ENCODE measurements at places on chromosomes 13 and 19.

- no peak for DNase-seq
Measured at GRCh38 chr19:54281007-54281728, at the start of gene LILRB2. Gene LILRB2, minus strand, starts transcription at chr19:54281110. Its CDS starts 614 bp downstream, at chr19:54280496.

- no peak for DNase-seq
Measured at GRCh38 chr13:77699059-77699680, 1.7 kb downstream of the SLAIN1 start.

- DNase-seq: no peak
Measured at GRCh38 chr13:47310401-47310800, 413.5 kb upstream of the HTR2A start.

DNA sequence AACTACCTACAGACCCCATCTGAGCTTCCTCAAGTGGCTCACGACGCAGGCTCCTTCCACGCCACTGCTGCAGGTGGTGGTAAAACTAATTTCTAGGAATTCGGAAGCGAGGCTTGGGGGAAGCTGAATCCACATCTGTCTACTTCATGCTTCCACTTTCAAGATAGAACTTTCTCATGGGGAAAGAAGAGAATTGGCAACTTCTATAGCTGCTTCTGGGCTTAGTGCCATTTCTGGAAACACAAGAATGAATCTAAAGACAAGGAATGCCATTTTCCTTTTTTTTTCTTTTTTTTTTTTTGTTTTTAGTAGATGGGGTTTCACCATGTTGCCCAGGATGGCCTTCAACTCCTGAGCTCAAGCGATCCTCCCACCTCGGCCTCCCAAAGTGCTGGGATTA, 2.8 kb upstream of the NLRP12 start:
- no peak for DNase-seq

DNA sequence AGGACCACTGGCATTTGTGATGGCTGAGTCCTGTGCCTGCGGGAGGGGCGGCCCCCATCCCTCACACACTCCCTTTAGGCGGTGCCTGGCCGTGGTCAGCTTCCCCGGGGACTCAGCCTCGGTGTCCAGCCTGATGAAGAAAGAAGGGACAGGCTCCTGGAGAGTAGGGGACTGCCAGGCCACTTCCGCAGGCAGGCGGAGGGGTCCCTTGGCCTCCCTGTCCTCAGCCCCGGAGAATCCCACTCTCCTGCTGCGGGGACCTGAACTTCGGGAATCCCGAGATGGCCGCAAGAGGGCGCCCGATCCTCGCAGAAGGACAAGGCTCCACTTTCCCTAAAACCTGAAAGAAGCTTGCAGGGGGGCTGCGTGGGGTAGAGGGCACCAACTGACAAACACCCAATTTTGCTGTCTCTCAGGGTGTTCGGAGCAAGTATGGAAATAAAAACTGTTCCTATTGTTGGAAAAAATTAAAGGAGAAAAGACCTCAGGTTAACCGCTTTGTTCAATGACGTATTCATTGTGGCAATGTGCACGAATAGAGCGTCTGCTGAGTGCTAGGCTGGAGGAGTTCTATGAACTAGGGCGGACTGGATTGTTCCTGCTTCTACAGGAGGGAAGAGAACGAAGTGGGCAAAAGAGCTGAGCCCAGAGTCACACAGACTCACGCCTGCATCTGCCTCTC, 297.3 kb downstream of the ZNF536 start:
- DNase-seq: no peak

DNA sequence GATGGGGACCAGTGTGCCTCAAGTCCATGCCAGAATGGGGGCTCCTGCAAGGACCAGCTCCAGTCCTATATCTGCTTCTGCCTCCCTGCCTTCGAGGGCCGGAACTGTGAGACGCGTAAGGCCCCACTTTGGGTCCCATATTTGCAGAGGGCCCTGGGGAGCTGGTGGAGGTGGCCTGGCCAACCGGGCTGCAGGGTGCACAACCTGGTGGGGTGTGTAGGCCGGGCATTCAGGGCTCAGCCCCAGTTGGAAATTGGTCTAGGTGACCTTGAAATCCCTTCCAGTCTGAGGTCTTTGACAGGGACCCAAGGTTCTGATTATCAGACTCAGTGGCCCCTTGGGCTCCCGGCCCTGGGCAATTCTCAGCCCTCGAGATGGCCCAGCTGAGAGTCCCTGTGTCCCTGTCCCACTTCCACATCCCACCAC, 8.3 kb downstream of the F7 start:
- DNase-seq: no peak

GRCh38 chr19:2237869-2238153, 1.2 kb downstream of the SF3A2 start:
- no peak for DNase-seq

- no peak for DNase-seq
Measured at GRCh38 chr13:30331331-30331771, 24.0 kb upstream of the KATNAL1 start.

DNA sequence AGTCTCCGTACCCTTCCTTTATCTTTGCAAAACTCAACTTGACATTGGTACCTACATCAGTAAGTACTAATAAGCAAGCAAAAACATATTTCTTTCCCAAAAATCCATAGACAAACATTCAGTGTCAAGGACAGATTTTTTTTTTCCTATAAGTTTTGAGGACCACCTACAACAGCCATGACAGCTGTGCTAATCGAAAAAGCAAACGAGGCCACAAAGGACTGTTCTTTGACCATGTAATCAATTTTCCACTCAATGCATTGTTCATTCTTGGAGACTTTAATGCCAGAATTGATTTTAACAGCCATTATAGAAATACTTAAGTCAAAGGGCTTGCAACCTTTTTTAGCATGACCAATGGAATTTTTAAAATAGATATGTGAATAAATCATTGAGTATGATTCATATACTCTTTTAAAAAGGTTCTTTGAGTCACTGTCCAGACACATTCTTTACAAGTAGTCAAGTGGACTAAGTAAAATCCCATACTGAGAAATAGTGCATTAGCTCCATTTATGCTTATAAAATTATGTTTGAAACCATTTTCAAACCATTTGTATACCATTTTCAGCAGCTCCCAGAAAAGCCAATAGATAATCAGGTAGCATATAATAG, 323.9 kb downstream of the MZT1 start:
- no peak for DNase-seq

DNA sequence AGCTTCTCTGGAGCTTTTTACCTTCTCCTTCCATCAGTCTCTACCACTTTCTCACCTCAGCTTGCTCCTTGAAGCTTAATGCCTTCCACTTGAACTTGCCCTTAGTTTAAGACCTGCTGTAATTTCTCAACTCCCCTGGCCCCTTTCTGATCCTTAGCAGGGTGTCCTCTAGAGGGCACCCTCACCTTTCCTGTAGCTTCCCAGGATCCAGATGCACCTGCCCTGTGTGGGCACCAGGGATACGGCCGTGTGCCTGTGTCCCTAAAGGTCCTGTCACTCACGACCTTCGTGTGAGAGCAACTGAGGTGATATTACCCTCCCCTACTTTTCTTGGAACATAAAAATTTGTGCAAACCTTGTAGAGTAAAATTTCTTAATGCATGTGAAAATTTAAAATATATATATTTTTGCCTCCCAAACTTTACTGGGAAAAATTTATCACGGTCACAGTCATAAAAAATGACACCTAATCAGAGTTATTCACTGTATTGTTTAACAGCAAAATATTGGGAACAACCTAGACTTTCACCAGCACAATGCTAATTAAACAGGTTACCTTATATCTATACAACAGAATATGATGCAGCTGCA, 46.4 kb downstream of the PSG3 start:
- peak; percentile 11 for DNase-seq

DNA sequence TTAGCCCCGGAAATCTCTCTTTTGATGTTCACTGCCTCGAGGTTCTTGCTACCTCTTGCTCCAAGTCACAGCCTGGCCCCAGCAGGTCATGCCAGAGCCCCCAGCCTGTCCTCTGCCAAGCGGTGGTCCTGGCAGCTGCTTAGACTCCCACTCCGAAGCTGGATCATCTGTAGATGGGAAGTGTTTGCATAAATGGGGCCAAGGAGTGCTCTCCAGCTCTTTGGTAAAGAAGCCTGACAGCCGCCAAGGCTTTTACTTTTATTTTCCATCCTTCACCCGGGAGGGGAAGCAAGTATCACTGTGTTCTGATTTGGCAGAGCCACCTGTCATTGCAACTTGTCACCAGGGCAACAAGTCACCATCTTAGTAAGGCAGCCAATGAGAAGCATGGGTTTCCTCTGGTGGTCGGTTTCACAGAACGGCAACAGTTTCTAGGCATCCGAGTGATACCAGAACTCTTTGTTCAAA, 10.6 kb upstream of the RETN start:
- no peak for DNase-seq
